ENCODE measurements at places on chromosomes 13 and 19.

- DNase-seq = no peak
Observed at GRCh38 chr13:44333950-44334655, 39.5 kb upstream of the SERP2 start.

- no peak for DNase-seq
Observed at GRCh38 chr19:3669947-3670795, 30.1 kb downstream of the PIP5K1C start.

DNA sequence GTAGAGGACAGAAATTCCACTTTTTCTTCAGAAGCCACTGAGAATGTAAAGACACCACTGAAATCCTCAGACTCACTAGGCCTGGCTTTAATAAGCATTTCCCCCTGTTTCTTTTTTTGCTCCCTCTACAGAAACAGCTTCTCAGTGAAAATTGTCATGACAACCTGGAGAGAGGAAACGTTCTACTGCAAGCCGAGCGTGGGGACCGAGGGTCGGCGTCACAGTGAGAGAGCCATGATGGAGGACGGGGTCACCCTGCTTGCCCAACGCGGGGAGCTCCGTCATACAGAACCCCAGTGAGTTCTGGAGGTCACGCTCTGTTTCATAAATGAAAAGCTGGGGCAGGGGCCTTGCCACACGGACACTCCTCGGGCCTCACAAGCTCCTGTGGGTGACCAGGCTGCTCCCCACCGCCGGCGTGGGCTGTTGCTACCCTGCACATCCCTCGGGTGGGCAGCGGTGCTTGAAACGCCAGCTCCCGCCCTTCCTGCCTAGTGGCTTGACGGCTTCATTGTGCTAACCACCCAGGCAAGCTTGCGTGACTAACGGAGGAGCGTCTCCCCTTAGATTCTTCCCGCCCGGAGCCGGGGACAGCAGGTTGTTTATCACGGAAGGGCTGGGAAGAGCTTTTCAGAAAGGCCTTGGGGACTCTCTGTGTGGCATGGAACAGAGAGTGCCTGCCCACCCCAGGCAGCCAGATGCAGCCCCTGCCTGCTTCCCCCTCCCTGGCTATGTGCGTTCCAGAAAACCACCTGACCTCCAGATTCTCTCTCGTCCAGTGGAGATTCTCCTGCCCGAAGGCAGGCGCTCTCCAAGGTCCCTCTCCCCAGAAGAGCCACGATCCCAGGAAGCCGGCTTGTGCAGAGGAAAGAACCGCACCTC lies 153.6 kb downstream of the KATNAL1 start:
- no peak for DNase-seq

- DNase-seq = no peak
Observed at GRCh38 chr13:48578516-48579164, 45.8 kb upstream of the RCBTB2 start.

DNA sequence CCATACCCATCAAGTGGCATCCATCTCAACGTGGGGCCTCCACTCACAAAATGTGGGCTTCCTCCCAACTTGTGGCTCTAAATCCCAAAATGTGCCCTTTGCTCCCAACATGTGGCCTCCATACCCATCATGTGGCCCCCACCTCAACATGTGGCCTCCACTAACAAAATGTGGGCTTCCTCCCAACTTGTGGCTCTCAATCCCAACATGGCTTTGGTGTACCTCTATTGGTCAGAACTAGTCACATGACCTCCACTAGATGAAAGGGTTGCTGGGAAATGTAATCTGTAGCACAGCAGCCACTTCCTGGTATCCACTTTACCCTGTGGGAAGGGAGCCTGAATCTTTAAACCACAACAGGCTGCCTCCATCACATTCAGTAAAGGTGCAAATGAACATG lies 10.1 kb upstream of the ACER1 start:
- no peak for DNase-seq

GRCh38 chr13:36709136-36709890 lies 35.5 kb downstream of the SERTM1 start:
- DNase-seq = no peak

DNA sequence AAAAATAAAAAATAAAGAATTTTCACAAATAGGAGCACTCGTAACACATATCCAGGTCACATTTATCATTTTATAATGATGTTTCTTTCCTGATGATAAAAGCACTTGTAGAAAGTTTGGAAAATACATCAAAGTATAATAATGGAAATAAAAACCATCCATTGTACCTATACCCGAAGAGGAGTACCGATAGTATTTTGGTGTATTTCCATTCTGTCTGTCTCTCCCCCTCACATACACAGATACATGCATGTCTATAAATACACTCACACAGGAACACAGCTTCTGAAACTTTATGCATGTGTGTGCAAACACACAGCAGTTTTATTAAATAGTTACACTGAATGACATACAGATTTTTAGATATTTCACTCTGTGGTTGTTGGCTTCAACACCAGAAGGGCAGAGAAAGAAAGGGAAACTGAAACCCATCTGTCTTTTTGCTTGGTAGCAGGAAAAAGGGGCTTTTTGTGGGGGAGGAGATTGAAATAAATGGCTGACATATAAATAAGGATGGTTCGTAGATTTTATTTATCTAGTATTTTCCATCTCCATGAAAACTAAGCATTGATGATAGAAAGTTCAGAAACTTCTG lies 114.8 kb downstream of the LRCH1 start:
- no peak for DNase-seq

DNA sequence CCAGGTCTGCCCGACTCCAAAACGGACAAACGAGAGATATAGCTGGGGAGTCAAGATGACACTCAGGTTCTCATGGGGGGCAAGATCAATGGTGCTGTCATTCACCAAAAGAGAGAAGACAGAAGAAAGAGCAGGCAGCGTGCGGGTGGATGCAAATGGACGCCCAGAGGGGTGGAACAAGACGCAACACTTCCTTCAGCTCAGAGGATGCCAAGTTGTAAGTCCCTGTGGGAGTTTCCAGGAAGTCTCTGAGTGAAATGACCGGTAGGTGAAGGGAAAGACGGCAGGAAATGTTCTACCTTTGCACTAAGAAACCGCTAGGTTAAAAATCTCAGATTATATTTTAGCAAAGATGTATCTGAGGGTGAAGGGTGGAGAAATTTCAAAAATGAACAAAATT lies 26.5 kb downstream of the TUBGCP3 start:
- no peak for DNase-seq

DNA sequence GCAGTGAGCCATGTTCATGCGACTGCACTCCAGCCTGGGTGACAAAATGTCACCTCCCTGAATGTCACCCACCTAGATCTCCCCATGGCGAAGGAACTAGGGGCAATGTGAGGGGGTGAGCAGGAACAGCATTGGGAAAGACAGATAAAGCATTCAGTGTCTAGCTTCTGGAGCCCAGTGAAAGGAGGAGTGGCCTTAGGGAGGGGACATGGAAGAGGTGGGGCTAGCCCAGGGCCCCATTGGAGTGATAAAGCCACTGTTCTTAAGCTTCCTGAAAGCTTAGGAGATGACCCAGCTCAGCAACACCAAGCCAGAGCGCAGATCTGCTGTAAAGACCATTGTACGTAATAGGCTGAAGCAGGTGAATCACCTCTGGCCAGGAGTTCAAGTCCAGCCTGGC lies 13.0 kb upstream of the KCNN1 start:
- DNase-seq = no peak

DNA sequence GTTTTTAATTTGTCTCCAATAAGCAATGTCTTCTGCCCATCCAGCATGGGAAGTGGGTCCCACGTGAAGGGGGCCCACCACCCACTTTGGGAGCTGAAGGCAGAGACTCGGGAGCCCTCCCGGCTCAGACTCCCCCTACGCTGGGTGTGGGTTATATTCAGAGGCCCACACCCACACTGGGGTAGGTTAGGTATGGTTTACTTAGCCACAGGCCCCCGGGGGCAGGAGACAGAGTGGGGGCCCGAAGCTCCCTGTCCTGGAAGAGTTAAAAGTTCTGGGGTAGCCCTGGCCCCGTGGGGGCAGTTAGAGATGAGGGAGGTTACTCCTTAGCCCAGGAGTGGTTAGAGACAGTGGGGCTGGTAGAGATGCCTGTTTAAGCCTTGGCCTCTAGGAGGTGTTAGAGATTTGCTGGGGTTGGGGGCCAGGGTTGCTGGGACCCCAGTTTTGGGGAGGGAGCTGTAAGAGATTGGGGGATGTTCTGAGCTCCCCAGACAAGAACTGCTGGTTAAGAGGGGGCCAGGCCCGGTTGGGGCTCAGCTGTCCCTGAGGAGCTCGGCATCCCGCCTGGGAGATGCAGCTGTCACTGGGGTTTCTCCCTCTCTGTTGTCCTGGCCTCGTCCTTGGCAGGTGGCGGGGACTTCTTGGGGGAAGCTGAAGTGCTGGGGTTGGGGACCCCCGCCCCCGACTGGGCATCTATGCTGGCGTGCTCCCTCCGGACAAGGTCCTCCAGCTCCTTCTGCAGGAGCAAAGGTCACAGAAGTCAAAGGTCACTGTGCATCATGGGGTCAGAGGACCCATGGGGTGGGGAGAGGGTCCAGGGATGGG lies 712 bp upstream of the RINL start:
- DNase-seq = no peak

DNA sequence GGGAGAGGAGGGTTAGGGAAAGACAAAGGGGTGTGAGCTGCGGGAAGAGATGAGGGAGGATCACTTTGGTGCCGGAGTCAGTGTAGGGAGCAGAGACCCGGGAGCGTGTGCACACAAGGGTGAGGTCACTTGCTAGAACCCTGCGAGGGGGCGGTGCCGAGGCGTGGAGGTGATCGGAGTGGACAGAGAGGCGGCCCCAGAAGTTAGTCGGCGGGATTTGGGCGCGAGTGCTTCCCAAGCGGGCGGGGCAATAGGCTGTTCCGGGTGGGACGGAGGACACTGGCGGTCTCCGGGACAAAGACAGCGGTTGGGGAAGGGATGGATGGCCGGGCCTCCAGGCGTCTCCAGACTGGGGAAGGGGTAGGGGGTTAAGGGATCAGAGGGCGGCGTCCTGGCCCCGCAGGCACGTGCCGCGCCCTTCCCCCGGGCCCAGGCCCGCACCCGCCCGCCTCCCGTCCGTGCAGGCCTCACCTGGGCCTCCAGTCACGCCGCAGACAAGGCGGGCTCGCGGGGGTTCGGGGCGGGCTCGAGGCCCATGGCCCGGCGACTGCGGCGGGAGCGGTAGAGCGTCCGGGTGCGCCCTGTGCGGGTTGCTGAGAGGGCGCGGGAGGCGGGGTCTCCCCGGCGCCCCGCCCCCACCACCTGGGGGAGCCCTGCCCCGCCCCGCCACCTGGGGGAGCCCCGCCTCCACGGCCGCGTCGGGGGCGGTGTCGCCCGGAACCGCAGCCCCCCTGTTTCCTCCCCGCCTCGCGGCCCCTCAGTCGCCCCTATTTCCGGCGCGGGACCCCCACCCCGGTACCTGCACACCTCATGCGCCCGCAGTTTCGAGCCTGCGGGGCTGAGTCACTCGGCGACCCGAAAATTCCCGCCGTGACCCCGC lies at the start of gene LPAR2:
Gene LPAR2, minus strand, starts transcription at position 600 of the 880 bp plus-strand sequence. CDS start 945 bp downstream, outside the sequence.
- DNase-seq = peak; percentile 49

DNA sequence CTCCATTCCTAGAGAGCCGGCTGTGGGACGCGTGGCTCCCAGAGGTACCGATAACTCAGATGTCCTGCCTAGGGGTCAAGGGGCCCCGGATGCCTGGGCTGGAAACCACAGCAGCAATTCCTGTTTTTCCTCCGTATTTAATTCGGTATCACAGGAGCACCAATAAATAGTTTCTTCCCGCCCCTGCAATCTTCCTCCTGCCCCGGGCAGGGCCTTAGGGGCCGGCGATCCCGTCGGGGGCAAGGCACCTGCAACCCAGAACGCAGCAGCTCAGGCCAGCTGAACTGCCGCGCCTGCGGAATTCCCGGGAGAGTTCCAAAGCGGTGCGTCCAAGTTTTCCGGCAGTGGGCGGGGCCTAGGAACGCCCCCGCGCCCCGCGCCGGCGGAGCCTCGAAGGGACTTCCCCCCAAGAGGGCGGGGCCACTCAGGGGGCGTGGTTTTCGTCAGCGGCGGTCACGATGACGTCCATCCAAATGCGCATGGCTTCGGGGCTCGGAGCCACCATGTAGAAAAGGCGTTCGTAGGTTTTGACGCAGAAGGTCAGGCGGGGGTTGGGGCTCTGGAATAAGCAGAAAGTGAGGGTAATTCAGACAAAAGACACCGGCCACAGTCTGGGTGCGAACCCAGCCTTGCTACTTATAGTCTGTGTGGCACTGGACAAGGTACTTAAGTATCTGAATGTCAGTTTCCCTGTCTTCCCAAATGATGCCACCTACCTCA lies 9.7 kb upstream of the LYPD3 start:
- peak; percentile 88 for DNase-seq

DNA sequence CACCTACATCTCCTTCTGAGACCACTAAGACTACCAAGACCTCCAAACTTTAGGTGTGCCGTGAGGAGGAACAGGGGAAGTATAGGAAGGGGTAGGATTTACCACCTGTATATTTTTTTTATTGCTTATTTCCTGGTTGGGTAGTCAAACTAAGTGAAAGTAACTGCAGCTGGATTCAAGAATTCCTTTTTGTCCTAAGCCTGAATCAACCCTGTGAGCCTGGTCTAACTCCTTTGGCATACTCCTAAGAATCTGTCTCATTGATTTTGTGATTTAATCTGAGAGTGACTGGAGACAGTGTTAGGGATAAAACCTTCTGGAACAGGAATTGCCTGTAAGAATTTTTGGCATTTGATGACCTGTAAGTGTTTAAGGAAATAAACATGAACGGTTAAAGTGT lies 523.5 kb upstream of the MIR17HG start:
- DNase-seq = no peak

- DNase-seq = no peak
Observed at GRCh38 chr13:80010846-80011245, 330.1 kb downstream of the SPRY2 start.

- no peak for DNase-seq
Observed at GRCh38 chr19:20244356-20244755, 77.3 kb downstream of the ZNF486 start.

DNA sequence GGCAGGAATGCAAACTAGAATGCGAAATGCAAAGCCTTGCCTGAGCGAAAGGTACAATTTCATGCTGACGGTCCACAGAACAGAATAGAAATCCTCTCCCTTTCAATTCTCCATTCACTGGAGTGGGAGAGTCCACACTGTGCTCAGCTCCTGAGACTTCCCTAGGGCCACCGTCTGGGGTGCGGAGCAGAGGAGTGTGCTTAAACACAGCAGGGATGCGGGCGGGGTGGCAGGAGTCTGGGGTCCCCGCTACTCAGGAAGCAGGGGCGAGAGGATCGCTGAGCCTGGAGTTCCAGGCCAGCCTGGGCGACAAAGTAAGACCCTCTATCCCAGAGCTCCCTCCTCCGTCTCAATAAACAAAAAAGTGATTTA lies 552 bp upstream of the ZNF816 start:
- no peak for DNase-seq

DNA sequence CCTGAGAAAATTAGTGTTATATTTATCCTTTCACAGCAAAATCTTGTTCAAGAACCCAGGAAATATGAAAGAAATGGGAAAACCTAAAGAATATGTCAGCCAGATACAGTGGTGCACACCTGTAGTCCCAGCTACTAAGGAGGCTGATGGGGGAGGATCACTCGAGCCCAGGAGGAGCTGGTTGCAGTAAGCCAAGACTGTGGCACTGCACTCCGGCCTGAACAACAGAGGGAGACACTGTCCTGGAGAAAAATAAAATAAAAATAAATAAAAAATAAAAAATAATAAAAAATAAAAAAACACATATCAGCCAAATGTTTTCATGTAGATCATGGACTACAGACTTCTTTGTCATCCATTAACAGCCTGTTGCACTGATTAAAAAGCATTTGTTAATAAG lies 244.8 kb upstream of the KLHL1 start:
- DNase-seq = no peak

- no peak for DNase-seq
Observed at GRCh38 chr13:41678848-41679247, 221.5 kb downstream of the RGCC start.

- DNase-seq = no peak
Observed at GRCh38 chr19:45897261-45897812, 5.1 kb downstream of the MYPOP start.

GRCh38 chr13:20360041-20360491 lies 127.9 kb upstream of the GJB6 start:
- DNase-seq = no peak
